ENCODE measurements at places on chromosomes 2 and 18. TPM values are rescaled to one million over a fixed set of nuclear protein-coding genes. Genes with fewer than 3 reads are reported as not detected.

Gene CFLAR
- polyA plus RNA-seq: 44.0 TPM

Gene LAMA1
- polyA plus RNA-seq: not detected

Gene NT5C1B
- polyA plus RNA-seq: 0.25 TPM

Gene FBXO36
- polyA plus RNA-seq: 0.76 TPM

Gene CAVIN2
- 3.1 TPM for polyA plus RNA-seq

Gene CKAP2L
- not detected for polyA plus RNA-seq

Gene SERPINB10
- polyA plus RNA-seq: not detected

Gene GREB1L
- polyA plus RNA-seq: not detected

Gene VSNL1
- polyA plus RNA-seq: not detected

Gene FBLN7
- polyA plus RNA-seq: 0.18 TPM

Gene STK39
- polyA plus RNA-seq: 1.3 TPM

Gene MEIS1
- polyA plus RNA-seq: 1.9 TPM

Gene CHAC2
- 2.8 TPM for polyA plus RNA-seq

Gene SPATA3
- not detected for polyA plus RNA-seq

Gene AGXT
- polyA plus RNA-seq: not detected

Gene PLB1
- not detected for polyA plus RNA-seq

Gene C1GALT1C1L
- polyA plus RNA-seq: not detected

Gene D2HGDH
- polyA plus RNA-seq: 3.6 TPM

Gene CDH2
- not detected for polyA plus RNA-seq

Gene ALPI
- polyA plus RNA-seq: not detected

Gene PTPRN
- 0.29 TPM for polyA plus RNA-seq

Gene GALNT13
- not detected for polyA plus RNA-seq

Gene MLPH
- polyA plus RNA-seq: not detected

Gene USP40
- polyA plus RNA-seq: 8.4 TPM

Gene STPG4
- not detected for polyA plus RNA-seq

Gene SRD5A2
- polyA plus RNA-seq: not detected

Gene LOXL3
- not detected for polyA plus RNA-seq
